ENCODE measurements at places on chromosomes 1 and 21. TPM values are rescaled to one million over a fixed set of nuclear protein-coding genes. Genes with fewer than 3 reads are reported as not detected.

KRTAP11-1 gene
- total RNA-seq, result not detected

ACOT11 gene
- 27.0 TPM for total RNA-seq

CTTNBP2NL gene
- total RNA-seq, result 13.4 TPM

CD1D gene
- 2.0 TPM for total RNA-seq

TSHB gene
- total RNA-seq, result not detected

CDKN2C gene
- total RNA-seq, result 11.3 TPM

OR2L2 gene
- total RNA-seq, result not detected

AHCYL1 gene
- total RNA-seq, result 28.7 TPM

NBPF6 gene
- total RNA-seq, result not detected

EIF4G3 gene
- 33.4 TPM for total RNA-seq

SAMD13 gene
- total RNA-seq, result 0.59 TPM

HAO2 gene
- not detected for total RNA-seq

PTPN7 gene
- 0.63 TPM for total RNA-seq

AMY1A gene
- not detected for total RNA-seq

CLIC6 gene
- total RNA-seq, result 7.0 TPM

KCNH1 gene
- total RNA-seq, result not detected

LINGO4 gene
- 0.33 TPM for total RNA-seq

HSD3B1 gene
- total RNA-seq, result not detected
